ENCODE measurements at places on chromosomes 3 and 15.

DNA sequence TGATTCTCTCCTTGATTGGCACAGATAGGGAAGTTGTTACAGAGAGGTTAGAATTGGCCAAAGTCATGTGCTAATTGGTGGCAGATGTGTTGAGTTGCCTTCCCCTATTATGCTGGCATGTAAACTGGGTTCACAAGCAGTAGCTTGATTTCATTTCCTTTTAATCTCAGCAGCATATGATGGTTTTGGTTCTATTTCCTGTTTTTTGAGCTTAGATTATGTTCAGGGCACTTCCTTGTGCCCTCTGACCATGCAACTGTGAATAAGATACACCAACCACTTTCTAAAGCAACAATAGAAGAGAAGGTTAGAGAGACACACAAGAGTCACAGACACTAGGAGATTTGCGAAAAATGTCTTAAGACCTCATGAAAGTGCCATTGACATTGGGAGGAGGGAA lies 16.5 kb downstream of the HPS3 start:
- no peak for DNase-seq

- DNase-seq = no peak
Measured at GRCh38 chr3:111727843-111728565, 131.1 kb upstream of the PHLDB2 start.

DNA sequence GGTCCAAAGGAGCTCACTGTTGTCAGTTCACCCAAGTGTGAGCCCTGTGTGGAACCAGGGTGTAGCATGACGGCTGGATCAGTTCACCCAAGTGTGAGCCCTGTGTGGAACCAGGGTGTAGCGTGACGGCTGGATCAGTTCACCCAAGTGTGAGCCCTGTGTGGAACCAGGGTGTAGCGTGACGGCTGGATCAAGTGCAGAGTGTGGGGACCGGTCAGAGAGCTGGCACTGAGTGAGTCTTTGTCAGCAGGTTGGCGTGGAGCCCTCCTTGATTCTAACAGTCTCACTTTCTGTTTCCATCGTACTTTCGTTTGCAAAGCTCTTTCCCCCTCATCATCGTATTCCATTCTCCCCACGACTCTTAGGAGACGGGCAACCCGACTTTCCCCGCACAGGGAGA lies 57.9 kb upstream of the DLG1 start:
- no peak for DNase-seq

DNA sequence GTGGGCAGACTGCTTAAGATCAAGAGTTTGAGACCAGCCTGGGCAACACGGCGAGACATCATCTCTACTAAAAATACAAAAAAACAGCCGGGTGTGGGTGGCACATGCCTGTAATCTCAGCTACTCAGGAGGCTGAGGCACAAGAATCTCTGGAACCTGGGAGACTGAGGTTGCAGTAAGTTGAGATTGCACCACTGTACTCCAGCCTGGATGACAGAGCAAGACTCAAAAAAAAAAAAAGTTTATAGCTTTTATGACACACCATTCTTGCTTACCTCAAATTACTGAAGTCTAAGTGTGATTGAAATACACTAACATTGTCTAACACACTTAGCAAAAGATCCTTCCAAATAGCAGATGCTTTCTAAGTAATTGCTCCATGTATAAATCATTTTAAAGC lies 207.6 kb downstream of the STAG1 start:
- no peak for DNase-seq

DNA sequence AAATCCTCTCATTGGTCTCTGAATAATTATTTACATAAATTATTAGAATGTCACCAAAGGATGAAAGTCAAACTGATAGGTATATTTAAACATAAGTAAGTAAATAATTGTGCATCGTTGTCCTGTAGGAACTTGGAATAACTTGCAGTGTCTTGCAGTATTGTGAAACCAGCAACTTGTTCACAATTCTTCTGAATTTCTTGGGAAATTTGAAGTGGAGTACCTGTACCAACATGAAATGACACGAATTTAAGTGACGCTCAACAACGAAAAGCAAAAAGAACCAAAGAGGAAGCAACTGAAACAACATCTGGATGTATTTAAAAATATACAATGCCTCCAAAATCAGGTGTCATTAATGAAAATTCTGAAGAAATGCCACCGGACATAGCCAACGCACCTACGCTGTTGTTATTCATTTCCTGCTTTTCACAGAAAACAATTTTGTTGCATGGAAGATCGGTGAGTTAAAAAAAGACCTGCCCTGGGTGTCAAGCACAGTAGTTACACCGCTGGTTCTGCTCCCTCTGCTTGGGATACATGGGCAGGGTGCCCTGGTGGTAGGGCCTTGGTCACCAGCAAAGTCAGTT lies 112.5 kb downstream of the RPLP1 start:
- DNase-seq = no peak

GRCh38 chr3:129230311-129231019 lies 18.9 kb upstream of the COPG1 start:
- DNase-seq = no peak

GRCh38 chr3:104598848-104599511 lies 767.7 kb upstream of the ALCAM start:
- DNase-seq = no peak

All from stimulated activated CD8-positive, alpha-beta memory T cell treated with anti-CD3 and anti-CD28 coated beads, Interleukin-4, amount 100 ng/mL, for 1 hour (primary cell).